ENCODE measurements at places on chromosomes 1 and 21.

- DNase-seq: no peak
Observed at GRCh38 chr1:208071435-208072031, 160.6 kb upstream of the CD34 start.

DNA sequence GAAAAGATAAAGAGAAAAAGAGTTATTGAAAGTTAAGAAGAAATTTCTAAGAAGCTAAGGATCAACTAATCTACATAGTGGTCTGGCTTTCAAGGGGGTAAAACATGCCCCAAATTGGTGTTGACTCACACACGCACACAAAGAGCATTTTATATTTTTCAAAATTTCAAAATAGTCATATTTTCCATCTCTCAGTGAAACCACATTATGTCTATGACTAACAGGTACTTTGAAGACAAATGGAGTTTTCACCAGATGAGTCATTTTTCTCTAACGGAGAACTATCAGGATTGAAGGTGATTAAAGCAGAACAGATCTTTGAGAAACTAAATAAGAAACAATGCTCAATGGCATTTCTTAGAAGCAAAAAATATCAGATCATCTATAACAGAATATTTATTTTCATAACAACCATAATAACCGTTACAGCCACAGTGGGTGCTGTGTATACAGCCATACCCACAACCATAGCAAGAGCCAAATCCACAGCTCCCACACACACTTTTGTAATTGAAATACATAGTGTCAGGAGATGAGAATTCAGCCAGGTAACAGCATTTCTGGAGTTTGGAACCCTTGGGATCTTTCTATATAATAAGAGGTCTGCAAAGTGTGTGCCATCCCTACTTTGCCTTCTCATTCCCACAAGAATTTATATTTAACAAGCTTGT lies at the start of gene KRTAP21-3:
TSS of gene KRTAP21-3 (minus strand) at position 539 of the 671 bp plus-strand sequence. CDS start at position 521, 18 bp downstream.
- peak; percentile 12 for DNase-seq

- no peak for DNase-seq
Observed at GRCh38 chr1:222979561-222979960, 163.5 kb downstream of the TLR5 start.

GRCh38 chr1:32755810-32756159 lies 53.2 kb upstream of the SYNC start:
- DNase-seq: no peak

DNA sequence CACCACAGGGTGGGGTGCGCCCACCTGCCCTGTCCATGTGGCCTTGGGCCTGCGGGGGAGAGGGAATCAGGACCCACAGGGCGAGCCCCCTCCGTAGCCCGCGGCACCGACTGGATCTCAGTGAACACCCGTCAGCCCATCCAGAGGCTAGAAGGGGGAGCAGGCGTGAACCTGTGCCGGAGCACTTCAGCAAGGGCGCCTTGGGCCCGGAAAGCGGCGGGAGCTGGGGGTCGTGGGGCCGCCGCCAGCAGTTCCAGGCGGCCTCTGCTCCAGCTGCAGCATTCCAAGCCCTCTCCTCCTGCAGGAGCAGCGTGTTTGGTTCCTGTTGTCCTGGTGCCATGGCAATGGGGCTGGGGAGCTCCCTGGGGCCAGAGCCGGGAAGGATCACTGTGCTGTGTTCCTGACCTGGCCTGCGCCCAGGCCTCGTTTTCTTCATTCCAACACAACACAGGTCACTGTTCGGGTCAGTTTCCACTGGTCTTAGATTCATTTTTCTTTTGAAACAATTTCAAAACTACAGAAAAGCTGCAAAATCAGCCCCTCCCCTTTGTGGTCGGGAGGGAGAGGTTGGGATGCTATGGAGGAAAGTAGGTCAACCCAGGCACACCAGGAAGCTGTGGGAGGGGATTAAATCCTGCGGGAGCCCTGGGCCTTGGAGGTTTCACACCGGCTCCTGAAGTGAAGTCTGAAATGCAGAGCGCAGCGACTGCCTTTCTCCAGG lies 18.8 kb downstream of the SLX9 start:
- no peak for DNase-seq

- DNase-seq: no peak
Observed at GRCh38 chr1:10546896-10547295, 72.1 kb downstream of the PEX14 start.

- DNase-seq: peak; percentile 70
Observed at GRCh38 chr1:1040004-1040991, 20.4 kb downstream of the AGRN start.

DNA sequence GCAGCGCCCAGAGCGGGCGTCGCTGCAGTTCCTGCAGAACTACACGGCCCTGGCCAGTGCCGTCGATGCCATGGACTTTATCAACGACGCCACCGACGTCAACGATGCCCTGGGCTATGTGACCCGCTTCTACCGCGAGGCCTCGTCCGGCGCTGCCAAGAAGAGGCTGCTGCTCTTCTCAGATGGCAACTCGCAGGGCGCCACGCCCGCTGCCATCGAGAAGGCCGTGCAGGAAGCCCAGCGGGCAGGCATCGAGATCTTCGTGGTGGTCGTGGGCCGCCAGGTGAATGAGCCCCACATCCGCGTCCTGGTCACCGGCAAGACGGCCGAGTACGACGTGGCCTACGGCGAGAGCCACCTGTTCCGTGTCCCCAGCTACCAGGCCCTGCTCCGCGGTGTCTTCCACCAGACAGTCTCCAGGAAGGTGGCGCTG lies 22.0 kb downstream of the COL6A1 start:
- DNase-seq: no peak

GRCh38 chr21:31847761-31848160 lies 25.1 kb upstream of the HUNK start:
- no peak for DNase-seq

DNA sequence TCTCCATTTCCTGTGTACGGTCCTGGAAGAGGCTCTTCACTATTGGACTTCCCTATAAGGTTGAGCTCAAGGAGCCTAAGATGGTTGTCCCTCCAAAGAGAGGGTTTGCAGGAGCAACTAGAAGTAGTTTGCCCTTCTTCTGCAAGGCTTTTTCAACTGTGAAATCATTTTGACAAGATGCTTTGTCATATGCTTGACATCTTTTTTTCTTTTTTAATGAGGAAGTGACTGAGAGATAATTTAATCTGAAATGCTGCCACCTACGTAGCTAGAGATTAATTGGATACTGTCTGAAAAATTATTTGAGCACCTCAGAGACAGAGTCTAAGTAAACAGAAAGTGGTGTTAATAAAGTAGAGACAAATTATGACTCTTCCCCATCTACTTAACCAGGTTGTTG lies 97.0 kb downstream of the CHRM3 start:
- no peak for DNase-seq

GRCh38 chr1:180254854-180255253 lies 24.8 kb downstream of the LHX4 start:
- no peak for DNase-seq

GRCh38 chr21:24188506-24188905 lies 1418.8 kb downstream of the MRPL39 start:
- no peak for DNase-seq

Measured in CD4-positive, alpha-beta T cell treated with Interleukin-15 for 4 hours (primary cell).